CD4-positive, alpha-beta T cell treated with Interleukin-17A for 1 hour (primary cell): ENCODE measurements at places on chromosomes 12 and 14.
A peak's percentile ranks its signal among the peaks of the same experiment; 100 is the strongest.

- DNase-seq = no peak
Measured at GRCh38 chr12:75642226-75642625, 130.8 kb upstream of the KRR1 start.

DNA sequence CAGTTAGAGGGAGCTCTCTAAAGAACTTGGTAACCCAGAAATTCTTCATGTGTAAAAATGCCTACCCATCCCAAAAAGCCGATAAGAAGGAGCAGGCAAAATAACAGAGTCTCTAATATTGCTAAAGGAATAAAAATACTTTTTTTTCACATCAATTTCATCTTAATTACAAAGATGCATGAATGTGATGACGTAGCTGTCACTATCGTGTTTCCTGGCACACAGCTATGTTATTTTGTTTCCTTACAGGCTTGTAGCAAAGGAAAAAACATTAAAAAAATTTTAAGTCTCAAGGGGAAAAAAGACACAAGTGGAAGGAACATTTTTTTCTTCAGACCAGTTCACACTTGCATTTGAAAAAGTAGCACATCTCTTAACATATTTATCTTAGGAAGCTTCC is 10.3 kb upstream of the LGALS3 start:
- no peak for DNase-seq

DNA sequence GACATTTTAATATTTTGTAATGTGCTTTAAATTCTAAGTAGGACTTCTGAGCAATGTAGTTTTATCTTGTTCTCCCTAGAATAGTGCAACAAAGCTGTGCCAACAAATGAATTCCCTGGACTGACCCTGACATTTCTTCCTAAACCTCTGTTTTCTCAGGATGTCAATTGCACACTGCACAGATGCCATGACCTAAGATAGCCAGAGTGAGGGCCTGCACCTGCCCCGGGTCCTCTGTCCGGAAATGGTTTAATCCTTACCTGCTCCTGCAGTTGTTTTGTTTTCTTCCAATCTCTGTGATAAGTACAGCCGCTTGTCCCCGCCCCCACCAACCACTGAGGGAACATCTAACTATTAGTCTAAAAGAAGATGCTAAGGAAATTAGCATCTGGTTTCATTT is 831.5 kb downstream of the GALC start:
- no peak for DNase-seq

DNA sequence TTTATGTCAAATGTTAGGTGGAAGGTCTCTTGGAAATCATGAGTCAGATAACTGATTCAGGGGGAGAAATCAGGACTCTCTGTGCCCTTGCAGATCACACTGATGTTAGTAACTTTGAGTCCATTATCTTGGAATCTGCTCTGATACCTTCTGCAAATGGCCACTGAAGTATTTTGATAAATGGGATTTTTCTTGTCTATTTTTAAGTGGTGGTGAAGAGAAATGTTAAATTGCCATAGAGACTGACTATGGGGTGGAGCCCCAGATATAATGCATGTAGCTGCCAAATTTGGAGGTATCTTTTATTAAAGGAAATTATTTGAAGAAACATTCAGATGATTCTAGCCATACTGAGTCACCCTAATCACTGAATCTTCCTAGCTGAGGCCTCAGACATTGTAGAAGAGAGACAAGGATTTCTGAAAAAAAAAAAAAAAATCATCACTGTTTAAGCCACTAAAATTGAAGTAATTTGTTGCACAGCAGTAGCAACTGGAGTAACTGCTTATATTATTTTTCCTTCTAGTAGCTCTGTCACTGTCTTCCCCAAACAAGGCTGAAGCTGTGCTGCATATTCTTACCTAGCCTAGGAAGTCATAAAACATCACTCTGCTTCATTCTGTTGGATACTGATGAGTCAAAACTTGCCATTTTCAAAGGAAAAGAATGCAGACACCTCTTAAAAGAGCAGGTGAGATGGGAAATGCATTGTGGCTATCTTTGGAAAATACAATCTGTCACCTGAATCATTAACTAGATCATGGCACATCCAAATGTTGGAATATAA is 36.0 kb upstream of the CLEC14A start:
- no peak for DNase-seq

DNA sequence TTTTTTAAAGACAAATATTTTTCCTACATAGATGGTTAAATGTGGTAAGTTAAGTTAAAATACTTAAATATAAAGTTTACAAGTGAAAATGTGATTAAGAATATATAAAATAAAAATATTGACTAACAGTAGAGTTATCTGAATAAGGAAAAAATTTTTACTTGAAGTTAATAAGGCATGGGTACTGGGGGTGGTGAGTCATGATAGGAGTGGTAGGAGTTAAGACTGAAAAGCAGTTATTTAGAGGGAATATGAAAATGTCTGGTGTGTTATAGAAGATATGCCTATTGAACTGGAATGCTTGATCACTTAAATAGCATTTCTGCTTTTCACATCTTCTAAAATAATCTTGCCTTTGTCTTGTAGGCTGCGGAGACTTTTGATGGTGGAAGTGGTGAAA is 68.7 kb downstream of the CCDC91 start:
- no peak for DNase-seq

DNA sequence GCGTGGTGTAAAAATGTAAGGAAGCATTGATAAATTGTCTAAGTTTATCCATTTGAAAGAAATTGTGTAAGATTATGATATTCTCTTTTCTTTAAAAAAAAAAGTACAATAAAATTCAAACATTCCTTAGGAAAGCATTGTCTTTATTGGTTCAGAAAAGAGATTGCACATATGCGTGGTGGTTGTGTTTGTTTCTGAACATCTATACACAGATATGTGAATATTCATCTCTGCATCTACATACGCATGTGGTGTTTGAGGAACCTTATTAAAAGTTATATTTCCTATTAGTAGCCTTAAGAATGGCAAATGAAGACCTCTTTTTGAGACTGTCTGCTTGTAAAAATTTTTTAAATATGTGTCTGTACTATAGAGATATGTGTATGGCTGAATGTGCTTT is 69.8 kb downstream of the TMEM260 start:
- no peak for DNase-seq

GRCh38 chr12:83784298-83784890 is 1097.7 kb downstream of the TMTC2 start:
- no peak for DNase-seq

DNA sequence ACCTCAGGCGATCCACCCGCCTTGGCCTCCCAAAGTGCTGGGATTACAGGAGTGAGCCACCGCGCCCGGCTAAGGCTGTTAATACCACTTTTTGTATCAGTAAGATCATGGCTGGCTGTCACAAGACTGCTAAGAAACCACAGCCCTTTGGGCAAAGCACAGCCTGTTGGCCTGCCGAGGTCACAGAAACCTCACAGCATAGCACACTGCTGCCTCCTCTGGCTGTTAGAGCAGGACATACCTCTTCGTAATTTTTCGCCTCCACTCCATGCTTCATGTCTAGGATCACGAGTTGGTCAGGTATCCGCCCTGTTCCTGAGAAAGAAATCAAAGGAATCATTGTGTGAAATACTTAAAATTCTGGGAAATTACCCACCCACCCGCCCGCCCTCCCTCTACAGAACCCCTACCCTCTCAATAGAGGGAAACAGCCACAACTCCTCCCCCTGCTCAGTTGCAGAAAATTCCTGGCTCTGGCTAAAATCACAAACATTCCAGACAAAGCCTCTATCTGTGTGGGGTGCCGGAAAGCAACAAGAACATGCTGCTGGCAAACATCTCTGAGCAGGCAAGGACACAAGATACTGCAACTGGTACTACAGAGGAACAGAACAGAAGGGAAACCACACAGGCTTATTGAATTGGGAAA is 20.7 kb upstream of the NEK9 start:
- peak; percentile 35 for DNase-seq

DNA sequence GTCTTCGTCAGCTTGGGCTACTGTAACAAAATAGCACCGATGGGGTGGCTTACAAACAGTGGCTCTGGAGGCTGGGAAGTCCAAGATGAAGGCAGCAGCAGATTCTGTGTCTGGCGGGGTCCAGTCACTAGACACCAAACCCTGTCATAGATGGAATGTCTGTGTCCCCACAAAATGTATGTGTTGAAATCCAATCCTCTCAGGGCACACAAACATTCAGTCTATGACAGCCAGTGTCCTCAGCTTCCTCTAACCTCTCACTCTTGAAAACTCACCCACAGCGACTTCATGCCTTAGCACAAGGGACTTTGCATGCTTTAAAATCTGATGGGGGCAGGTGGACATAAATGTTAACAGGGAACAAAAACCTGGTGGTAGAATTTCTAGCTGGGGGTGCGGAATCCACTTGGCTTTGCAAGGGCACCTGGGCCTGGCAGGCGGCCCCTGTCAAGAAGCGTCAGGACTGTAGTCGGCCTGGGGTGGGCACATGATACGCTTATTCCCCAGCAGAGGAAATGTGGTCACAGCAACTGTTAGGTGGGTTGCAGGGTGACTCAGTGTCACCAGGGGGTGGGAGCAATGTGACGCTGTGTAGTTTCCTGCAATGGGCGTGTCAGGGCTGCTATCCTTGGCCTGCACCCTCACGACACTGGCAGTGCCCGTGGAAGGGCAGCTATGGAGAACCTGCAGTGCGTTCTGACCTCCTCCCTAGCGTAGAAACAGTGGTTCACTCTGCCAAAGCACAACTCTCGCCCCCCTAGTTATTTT is 17.7 kb downstream of the RIN3 start:
- peak; percentile 86 for DNase-seq
